ENCODE measurements at places on chromosomes 6 and 20.

DNA sequence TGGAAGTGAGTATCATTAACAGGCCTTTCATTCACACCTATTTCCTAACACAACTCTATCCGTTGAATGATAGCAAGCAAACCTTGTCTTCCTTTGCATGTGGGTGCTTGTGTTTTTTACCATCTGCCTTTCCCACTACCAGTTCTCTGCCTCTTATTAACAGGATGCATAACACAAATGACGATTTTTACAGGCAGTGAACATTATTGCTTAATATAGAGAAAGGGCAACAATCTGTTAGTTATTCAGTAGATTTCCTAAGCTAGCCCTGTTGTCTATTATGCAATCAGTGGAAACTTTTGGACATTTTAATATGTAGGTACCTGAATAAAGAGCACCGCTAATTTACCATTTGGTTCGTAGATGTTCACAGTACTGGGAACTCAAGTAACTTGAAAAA is 348.8 kb upstream of the PLCB4 start:
- no peak for DNase-seq

DNA sequence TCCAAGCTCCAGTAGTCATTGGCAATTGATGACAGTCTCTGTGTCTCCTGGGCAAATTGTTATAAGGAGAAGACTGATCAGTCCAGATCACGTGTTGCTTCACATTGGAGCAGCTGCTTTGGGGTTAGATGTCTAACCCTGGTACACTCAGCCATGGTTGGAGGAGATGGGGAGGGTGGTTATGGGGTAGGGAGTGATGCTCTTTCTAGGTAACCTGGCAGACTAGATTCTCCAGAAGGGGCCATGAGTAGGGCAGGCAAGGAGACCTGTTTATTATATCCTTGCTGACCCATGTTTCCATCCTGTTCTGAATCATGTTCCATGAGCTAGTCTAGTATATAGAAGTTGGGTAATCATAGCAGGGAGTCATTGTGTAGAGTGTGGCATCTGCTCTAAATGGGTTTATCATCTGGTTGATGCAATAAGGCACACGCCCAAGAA is 50.8 kb upstream of the BACH2 start:
- no peak for DNase-seq

DNA sequence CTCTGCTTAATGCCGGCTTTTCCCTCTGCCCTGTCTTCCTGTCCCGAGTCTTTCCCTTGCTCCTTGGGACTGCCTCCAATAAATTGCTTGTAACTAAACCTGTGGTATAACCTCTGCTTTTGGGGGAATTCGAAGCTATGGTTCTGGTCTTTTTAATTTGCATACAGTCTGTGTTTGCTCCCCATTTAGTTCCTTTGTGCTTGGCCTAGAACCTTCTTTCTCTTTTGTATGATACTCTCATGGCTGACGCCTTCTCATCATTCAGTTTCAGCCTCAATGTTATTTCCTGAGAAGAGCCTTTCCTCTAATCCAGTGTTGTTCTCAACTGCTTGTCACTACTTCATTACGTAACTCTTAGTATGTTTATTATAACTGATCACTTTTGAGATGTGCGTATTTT is 248.0 kb downstream of the PHF3 start:
- DNase-seq: no peak

DNA sequence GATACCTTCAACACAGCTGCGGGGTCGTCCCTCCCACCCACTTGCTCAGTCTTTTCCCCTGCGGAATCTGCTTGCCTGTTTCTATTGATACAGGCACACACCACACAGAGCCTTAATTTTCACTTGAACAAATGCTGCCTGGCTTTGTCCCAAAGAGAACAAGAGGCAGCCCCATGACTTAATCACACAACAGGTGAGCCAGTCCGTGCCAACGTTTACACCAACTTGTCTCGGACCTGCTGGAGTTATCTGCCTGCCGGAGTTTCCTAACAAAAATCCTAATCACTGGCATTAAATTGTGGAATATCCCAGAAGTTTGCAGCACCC is 186.8 kb upstream of the RREB1 start:
- no peak for DNase-seq

- no peak for DNase-seq
Measured at GRCh38 chr6:165090242-165090641, 219.2 kb downstream of the C6orf118 start.

Measured in caudate nucleus (tissue), 63 donors.